ENCODE measurements at places on chromosomes 6 and 20. TPM values are rescaled to one million over a fixed set of nuclear protein-coding genes. Genes with fewer than 3 reads are reported as not detected.

ARFGAP1 gene
- total RNA-seq, result 59.6 TPM

PKIB gene
- total RNA-seq, result not detected

MUC21 gene
- total RNA-seq, result 0.69 TPM

KHDC1 gene
- 11.4 TPM for total RNA-seq

TGM2 gene
- total RNA-seq, result 1.4 TPM

CTAGE9 gene
- not detected for total RNA-seq

EPHA7 gene
- total RNA-seq, result 1.6 TPM

CALHM5 gene
- total RNA-seq, result 6.6 TPM

HSPA12B gene
- total RNA-seq, result 0.49 TPM

OPRM1 gene
- total RNA-seq, result 0.20 TPM

MSH5 gene
- total RNA-seq, result 8.4 TPM

GABRR1 gene
- total RNA-seq, result not detected

HLA-DOA gene
- 0.94 TPM for total RNA-seq

DCDC2 gene
- 0.22 TPM for total RNA-seq

SLC17A2 gene
- total RNA-seq, result 0.14 TPM

ALDH8A1 gene
- 1.9 TPM for total RNA-seq

BHLHE23 gene
- not detected for total RNA-seq

BMP7 gene
- total RNA-seq, result 1.1 TPM

ADGRF4 gene
- 0.10 TPM for total RNA-seq

MRAP2 gene
- 0.23 TPM for total RNA-seq

CFAP61 gene
- 13.0 TPM for total RNA-seq

CGA gene
- not detected for total RNA-seq

IP6K3 gene
- 0.11 TPM for total RNA-seq

SLC32A1 gene
- total RNA-seq, result 0.59 TPM

MOXD1 gene
- total RNA-seq, result 12.8 TPM

SAMD5 gene
- 10.3 TPM for total RNA-seq

TINAG gene
- total RNA-seq, result not detected

CCR6 gene
- total RNA-seq, result 0.06 TPM

MLIP gene
- 0.52 TPM for total RNA-seq

STXBP5 gene
- total RNA-seq, result 11.4 TPM

CDSN gene
- total RNA-seq, result not detected

BTNL2 gene
- not detected for total RNA-seq

ASIP gene
- not detected for total RNA-seq

BNIP5 gene
- total RNA-seq, result 0.38 TPM

CDYL gene
- 30.4 TPM for total RNA-seq

Measured in motor neuron (in vitro differentiated cells).